Neural crest cell (in vitro differentiated cells): ENCODE measurements at places on chromosomes 5 and 9. TPM values are rescaled to one million over a fixed set of nuclear protein-coding genes. Genes with fewer than 3 reads are reported as not detected.

GRCh38 chr9:91896097-91896496 lies 53.9 kb downstream of the ROR2 start:
- no peak for DNase-seq
- no peak overlapping the region for H3K27ac ChIP-seq
- H3K36me3 ChIP-seq = peaks cover 2% of the 10 kb centered on the region

DNA sequence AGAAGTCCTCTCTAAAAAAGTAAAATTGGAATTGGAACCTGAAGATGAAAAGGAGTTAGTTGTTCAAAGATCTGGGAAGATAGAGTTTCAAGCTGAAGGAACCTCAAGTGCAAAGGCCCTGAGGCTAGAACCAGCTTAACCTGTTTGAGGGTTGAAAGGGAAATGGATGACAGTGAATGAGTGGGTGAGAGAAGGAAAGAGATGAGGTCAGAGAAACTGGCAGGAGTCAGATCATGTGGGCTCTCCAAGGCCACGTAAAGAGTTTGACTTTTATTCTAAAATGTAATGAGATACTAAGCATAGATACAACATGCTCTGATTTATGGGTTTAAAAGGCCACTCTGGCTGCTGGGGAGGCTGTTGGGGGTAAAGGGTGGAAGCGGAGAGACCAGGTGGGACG lies 2.5 kb upstream of the RAD23B start:
- H3K4me3 ChIP-seq = peak overlapping the region; percentile 72
- peaks cover under 1% of the 10 kb centered on the region for H3K27me3 ChIP-seq
- no peak overlapping the region for H3K27ac ChIP-seq
- H3K4me1 ChIP-seq = peaks cover 20% of the 10 kb centered on the region

Gene RALGDS
- total RNA-seq = 72.4 and 73.8 TPM in 2 replicates

DNA sequence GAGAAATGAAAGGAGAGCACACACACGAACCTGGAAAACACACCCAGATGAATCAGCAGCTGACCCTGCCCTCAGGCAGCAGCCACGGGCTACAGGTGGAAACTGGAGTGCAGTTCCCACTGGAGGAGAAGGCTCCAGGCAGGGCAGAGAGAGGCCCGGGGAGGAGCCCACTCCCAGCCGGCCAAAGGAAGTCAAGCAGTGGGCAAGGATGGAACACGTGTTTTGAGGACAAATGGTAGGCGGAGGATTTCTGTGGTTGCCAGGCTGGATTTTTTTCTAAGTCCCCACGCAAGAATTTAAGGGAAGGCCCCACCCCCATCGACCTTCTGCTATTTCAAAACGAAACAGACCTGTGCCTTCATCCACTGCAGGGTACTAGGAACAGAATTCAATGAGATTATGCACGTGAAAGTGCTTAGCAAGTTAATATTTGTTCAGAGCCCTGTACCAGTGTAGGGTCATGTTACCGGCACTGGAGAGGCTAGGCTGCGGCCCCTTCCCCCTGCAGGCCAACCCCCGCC lies 6.8 kb downstream of the EPB41L4B start:
- H3K4me3 ChIP-seq = no peak overlapping the region
- no peak for DNase-seq
- H3K27me3 ChIP-seq = peaks cover 51% of the 10 kb centered on the region
- no peaks in the 10 kb centered on the region for H3K36me3 ChIP-seq
- H3K27ac ChIP-seq = no peak overlapping the region

GRCh38 chr5:74235552-74235951 lies 405.0 kb downstream of the ENC1 start:
- H3K4me1 ChIP-seq = peaks cover 24% of the 10 kb centered on the region
- H3K27me3 ChIP-seq = no peaks in the 10 kb centered on the region
- no peak for DNase-seq
- H3K36me3 ChIP-seq = peaks cover 4% of the 10 kb centered on the region
- H3K27ac ChIP-seq = no peak overlapping the region

DNA sequence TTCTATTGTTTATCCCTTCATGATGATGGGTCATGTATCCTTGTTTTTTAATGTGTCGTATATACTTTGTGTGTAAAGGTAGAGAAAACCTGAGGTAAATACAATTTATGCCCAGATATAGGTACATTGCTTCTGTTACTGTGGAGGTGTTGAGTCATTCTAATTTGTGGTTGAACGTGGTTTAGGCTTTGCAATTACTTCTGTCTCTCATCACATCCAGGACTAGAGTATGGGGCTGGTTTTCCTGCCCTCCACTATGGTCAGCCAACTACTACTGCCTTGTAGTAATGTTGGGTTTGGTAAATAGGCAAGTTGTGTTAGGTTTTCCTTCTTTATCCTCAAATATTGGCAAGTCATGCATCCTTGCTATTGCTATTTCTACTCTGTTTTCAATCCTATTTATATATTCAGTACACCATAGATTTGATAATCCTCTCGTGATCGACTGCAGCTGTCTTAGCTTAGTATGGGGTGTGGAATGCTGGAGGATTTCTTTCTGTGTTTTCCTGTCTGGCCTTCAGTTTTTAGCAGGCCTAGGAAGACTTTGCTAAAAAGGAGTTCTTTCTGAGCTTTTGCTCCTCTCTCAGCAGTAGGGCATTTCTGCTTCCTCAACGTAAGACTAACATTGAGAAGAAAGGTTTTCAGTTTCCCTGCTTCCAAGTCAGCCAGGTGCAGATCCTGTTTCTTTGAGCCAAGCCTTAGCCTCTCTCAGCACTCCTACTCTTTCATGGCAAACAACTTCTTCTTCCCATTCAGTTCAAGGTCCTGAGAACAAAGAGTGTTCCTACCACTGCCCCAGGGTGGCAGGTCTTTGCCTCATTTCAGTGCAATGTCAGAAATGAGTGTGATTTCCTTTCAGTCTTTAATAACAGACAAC lies 844.4 kb upstream of the CDH18 start:
- H3K27me3 ChIP-seq = no peaks in the 10 kb centered on the region
- no peaks in the 10 kb centered on the region for H3K36me3 ChIP-seq
- DNase-seq = no peak
- no peak overlapping the region for H3K4me3 ChIP-seq
- H3K4me1 ChIP-seq = no peaks in the 10 kb centered on the region
